Heart left ventricle (tissue), 16 donors: ENCODE measurements at places on chromosomes 11 and 22. TPM values are rescaled to one million over a fixed set of nuclear protein-coding genes. Genes with fewer than 3 reads are reported as not detected.

GRCh38 chr22:47163856-47164513 lies 401.5 kb downstream of the TBC1D22A start:
- DNase-seq: no peak

The GGTLC3 gene
- polyA plus RNA-seq: not detected

The RAPSN gene
- 2.2 TPM for polyA plus RNA-seq

The ZNF215 gene
- 0.19 TPM for polyA plus RNA-seq

- DNase-seq: no peak
Measured at GRCh38 chr11:36345084-36345511, 49.0 kb downstream of the PRR5L start.

The OR10A2 gene
- not detected for polyA plus RNA-seq
